Calu3 (cell line): ENCODE measurements at places on chromosomes 3 and 15. TPM values are rescaled to one million over a fixed set of nuclear protein-coding genes. Genes with fewer than 3 reads are reported as not detected.

MESP1 gene
- 5.3 and 5.9 TPM in 2 replicates for total RNA-seq

CLEC3B gene
- not detected in 2 replicates for total RNA-seq

GCNT3 gene
- 11.6 and 15.4 TPM in 2 replicates for total RNA-seq

KNL1 gene
- 11.0 and 19.0 TPM in 2 replicates for total RNA-seq

SLC35A5 gene
- 18.9 and 21.7 TPM in 2 replicates for total RNA-seq

- no peaks in the 10 kb centered on the region for H3K36me3 ChIP-seq
- DNase-seq = no peak
- H3K4me1 ChIP-seq = no peaks in the 10 kb centered on the region
- H3K27ac ChIP-seq = no peak overlapping the region
- H3K27me3 ChIP-seq = no peaks in the 10 kb centered on the region
- H3K4me3 ChIP-seq = no peak overlapping the region
Measured at GRCh38 chr3:69803681-69804270, 64.5 kb downstream of the MITF start.

DNA sequence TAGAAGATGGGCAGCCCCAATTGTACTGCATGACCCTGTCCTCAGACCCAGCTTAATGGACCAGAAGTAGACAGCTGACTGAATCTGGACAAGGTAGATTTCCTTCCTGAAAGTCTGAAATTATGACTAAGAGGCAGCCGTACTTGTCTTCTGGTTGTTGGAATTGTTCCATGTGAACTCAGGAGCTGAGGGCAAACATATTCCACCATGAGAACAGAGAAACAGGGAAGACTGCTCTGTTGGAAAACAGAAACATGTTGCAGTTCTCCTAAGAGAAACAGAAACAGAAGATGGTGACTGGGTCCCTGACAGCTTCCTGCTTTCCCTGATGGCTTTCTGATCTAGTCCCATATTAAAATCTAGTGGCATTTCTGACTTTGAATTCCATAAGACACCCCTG is 24.1 kb downstream of the POPDC2 start:
- no peak for DNase-seq
- H3K36me3 ChIP-seq = no peaks in the 10 kb centered on the region
- H3K4me1 ChIP-seq = no peaks in the 10 kb centered on the region
- H3K4me3 ChIP-seq = no peak overlapping the region

GRCh38 chr3:17231537-17232261 is 346.9 kb downstream of the PLCL2 start:
- no peak overlapping the region for H3K4me3 ChIP-seq
- H3K4me1 ChIP-seq = no peaks in the 10 kb centered on the region
- H3K27me3 ChIP-seq = no peaks in the 10 kb centered on the region
- no peaks in the 10 kb centered on the region for H3K36me3 ChIP-seq
- DNase-seq = no peak
- H3K27ac ChIP-seq = no peak overlapping the region

GRCh38 chr3:190429681-190430080 is 20.0 kb downstream of the TMEM207 start:
- no peak for DNase-seq
- peaks cover 21% of the 10 kb centered on the region for H3K4me1 ChIP-seq
- H3K4me3 ChIP-seq = no peak overlapping the region
- no peak overlapping the region for H3K27ac ChIP-seq
- peaks cover 1% of the 10 kb centered on the region for H3K36me3 ChIP-seq

- no peaks in the 10 kb centered on the region for H3K4me1 ChIP-seq
- H3K27me3 ChIP-seq = peaks cover 91% of the 10 kb centered on the region
- no peak overlapping the region for H3K27ac ChIP-seq
- DNase-seq = no peak
- H3K4me3 ChIP-seq = peak overlapping the region; percentile 93
Measured at GRCh38 chr3:16514021-16514700, 662 bp upstream of the RFTN1 start.

GRCh38 chr3:8603115-8603710 is 41.4 kb downstream of the SSUH2 start:
- no peak overlapping the region for H3K27ac ChIP-seq
- no peak for DNase-seq
- H3K36me3 ChIP-seq = no peaks in the 10 kb centered on the region
- H3K27me3 ChIP-seq = no peaks in the 10 kb centered on the region
- no peaks in the 10 kb centered on the region for H3K4me1 ChIP-seq

GRCh38 chr15:52290329-52290728 is 5.3 kb downstream of the MYO5C start:
- peak overlapping the region; percentile 81 for H3K27ac ChIP-seq
- H3K4me3 ChIP-seq = no peak overlapping the region
- no peaks in the 10 kb centered on the region for H3K27me3 ChIP-seq
- peaks cover 60% of the 10 kb centered on the region for H3K4me1 ChIP-seq
- peaks cover 54% of the 10 kb centered on the region for H3K36me3 ChIP-seq

GRCh38 chr3:78967061-78967460 is 800.7 kb downstream of the ROBO1 start:
- no peak overlapping the region for H3K4me3 ChIP-seq
- H3K4me1 ChIP-seq = no peaks in the 10 kb centered on the region
- H3K27me3 ChIP-seq = no peaks in the 10 kb centered on the region
- no peak for DNase-seq
- H3K36me3 ChIP-seq = no peaks in the 10 kb centered on the region

GRCh38 chr3:66629982-66630368 is 129.2 kb upstream of the LRIG1 start:
- peaks cover 16% of the 10 kb centered on the region for H3K27me3 ChIP-seq
- H3K4me3 ChIP-seq = no peak overlapping the region
- no peak overlapping the region for H3K27ac ChIP-seq
- H3K4me1 ChIP-seq = no peaks in the 10 kb centered on the region
- DNase-seq = no peak
- no peaks in the 10 kb centered on the region for H3K36me3 ChIP-seq
